ENCODE measurements at places on chromosomes 1 and 21. TPM values are rescaled to one million over a fixed set of nuclear protein-coding genes. Genes with fewer than 3 reads are reported as not detected.

DNA sequence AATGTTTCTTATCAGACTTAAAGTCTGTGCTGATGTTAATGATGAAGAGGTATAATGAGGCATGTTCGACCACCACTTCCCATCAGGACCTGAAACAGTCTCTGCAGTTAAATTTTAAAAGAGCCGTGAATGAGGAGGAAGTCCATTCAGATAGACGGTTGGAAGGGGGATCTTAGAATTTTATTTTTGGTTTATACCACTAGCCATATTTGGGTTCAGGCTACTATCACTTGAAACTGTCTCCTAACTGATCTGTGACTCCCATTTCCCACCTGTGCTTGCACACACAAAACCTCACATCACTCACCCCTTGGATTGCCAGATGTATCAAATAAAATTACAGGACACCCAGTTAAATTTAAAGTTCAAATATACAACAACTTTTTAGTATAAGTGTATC, 9.9 kb upstream of the ANKRD13C start:
- DNase-seq, result no peak

GRCh38 chr1:43801203-43801602, 93.9 kb downstream of the ST3GAL3 start:
- no peak for DNase-seq

The FAM229A gene
- 1.8 TPM for total RNA-seq

The PIGV gene
- 4.3 TPM for total RNA-seq

The TRIM46 gene
- total RNA-seq, result not detected
